ENCODE measurements at places on chromosomes 1 and 21. TPM values are rescaled to one million over a fixed set of nuclear protein-coding genes. Genes with fewer than 3 reads are reported as not detected.

- peaks cover 35% of the 10 kb centered on the region for H3K27me3 ChIP-seq
- peak; percentile 83 for DNase-seq
These were observed 48.0 kb upstream of the SLC19A1 start for GRCh38 chr21:45590246-45590725.

GRCh38 chr21:32141318-32141633 is 137.6 kb downstream of the MIS18A start:
- H3K27ac ChIP-seq = no peak overlapping the region
- H3K4me1 ChIP-seq = no peaks in the 10 kb centered on the region

DNA sequence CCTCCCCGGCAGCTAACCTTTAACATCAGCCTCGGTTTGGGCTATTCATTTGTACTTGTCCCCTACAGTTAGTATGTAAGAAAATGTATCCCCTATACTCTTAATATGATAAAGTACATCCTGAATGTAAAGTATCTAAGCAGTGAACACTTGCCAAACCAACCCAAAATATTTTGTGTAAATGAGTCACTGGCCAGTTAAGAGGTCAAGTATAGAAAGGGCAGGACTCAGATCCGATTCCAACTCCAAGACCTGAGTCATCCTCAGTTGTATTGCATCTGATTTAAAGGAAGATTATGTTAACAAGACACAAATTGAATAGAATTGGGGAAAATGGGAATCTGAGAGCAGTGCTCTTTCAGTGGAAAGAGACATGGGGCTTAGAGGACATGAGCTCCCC is 84.4 kb downstream of the CD58 start:
- H3K4me1 ChIP-seq = peaks cover 12% of the 10 kb centered on the region
- DNase-seq = no peak
- no peaks in the 10 kb centered on the region for H3K27me3 ChIP-seq
- H3K4me3 ChIP-seq = no peak overlapping the region
- H3K27ac ChIP-seq = no peak overlapping the region

The SLAMF6 gene
- total RNA-seq = 10.9 TPM

The LCE1E gene
- total RNA-seq = not detected

The CDCA8 gene
- 29.8 TPM for total RNA-seq

DNA sequence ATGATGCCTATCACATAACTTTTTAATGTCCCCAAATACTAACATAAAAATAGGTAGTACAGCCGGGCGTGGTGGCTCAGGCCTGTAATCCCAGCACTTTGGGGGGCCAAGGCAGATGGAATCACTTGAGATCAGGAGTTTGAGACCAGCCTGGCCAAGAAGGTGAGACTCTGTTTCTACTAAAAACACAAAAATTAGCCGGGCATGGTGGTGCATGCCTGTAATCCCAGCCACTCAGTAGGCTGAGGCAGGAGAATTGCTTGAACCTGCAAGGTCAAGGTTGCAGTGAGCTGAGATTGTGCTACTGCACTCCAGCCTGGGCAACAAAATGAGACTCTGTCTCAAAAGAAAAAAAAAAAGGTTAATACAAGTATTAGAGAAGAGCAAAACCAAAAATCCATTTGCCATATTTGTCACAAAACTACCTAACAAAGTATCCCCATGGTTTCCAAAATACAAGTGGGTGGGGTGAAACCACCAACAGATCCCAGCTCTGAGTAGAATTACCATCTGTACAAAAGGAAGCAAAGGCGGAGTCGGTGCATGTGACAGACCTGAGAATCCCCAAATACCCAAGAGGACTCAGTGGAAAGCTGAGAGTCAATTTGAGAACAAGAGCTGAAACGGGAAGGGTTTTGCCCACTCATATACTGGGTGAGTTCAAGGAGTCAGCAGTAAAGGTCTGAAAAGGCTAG is 113.2 kb downstream of the TOMM20 start:
- peaks cover 15% of the 10 kb centered on the region for H3K36me3 ChIP-seq
- peaks cover 89% of the 10 kb centered on the region for H3K4me1 ChIP-seq
- DNase-seq = peak; percentile 79
- peak overlapping the region; percentile 72 for H3K4me3 ChIP-seq
- no peaks in the 10 kb centered on the region for H3K27me3 ChIP-seq

DNA sequence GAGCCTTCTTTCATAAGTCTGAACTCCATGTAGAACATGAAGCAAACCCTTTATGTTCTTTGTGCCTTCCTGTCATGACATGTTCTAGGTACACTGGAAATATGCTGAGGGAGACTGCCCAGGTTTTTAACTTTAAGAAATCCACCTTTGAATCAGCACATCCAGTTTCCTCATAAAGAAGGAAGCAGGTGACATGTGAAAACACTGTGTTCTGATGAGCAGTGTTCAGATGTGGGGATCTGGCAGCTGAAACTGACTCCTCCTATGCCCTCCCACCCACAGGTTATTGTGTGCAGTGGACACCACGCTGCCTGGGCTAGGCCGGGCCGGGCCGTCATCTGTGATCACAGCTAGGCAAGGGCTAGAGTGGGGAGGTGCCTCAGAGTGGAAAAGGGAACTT is 51.1 kb downstream of the CNN3 start:
- H3K27me3 ChIP-seq = peaks cover 9% of the 10 kb centered on the region
- no peaks in the 10 kb centered on the region for H3K36me3 ChIP-seq
- no peaks in the 10 kb centered on the region for H3K4me1 ChIP-seq

The ZFP69 gene
- 4.3 TPM for total RNA-seq

The TRIM67 gene
- not detected for total RNA-seq

- H3K27ac ChIP-seq = no peak overlapping the region
- no peaks in the 10 kb centered on the region for H3K36me3 ChIP-seq
- no peak overlapping the region for H3K4me3 ChIP-seq
- no peaks in the 10 kb centered on the region for H3K4me1 ChIP-seq
- peak; percentile 67 for DNase-seq
- peaks cover 12% of the 10 kb centered on the region for H3K27me3 ChIP-seq
These were observed 6.7 kb upstream of the HUNK start for GRCh38 chr21:31866077-31866511.

The S100A14 gene
- total RNA-seq = not detected

- H3K4me1 ChIP-seq = peaks cover 21% of the 10 kb centered on the region
- peaks cover 7% of the 10 kb centered on the region for H3K36me3 ChIP-seq
- H3K27ac ChIP-seq = no peak overlapping the region
- DNase-seq = peak; percentile 75
- H3K4me3 ChIP-seq = no peak overlapping the region
These were observed 141.4 kb upstream of the ARHGEF16 start for GRCh38 chr1:3312898-3313575.

The PCP4L1 gene
- 0.31 TPM for total RNA-seq

GRCh38 chr1:195939844-195940243 is 668.4 kb downstream of the KCNT2 start:
- no peaks in the 10 kb centered on the region for H3K4me1 ChIP-seq
- no peak overlapping the region for H3K27ac ChIP-seq
- H3K36me3 ChIP-seq = peaks cover 4% of the 10 kb centered on the region
- H3K27me3 ChIP-seq = no peaks in the 10 kb centered on the region
- no peak overlapping the region for H3K4me3 ChIP-seq

DNA sequence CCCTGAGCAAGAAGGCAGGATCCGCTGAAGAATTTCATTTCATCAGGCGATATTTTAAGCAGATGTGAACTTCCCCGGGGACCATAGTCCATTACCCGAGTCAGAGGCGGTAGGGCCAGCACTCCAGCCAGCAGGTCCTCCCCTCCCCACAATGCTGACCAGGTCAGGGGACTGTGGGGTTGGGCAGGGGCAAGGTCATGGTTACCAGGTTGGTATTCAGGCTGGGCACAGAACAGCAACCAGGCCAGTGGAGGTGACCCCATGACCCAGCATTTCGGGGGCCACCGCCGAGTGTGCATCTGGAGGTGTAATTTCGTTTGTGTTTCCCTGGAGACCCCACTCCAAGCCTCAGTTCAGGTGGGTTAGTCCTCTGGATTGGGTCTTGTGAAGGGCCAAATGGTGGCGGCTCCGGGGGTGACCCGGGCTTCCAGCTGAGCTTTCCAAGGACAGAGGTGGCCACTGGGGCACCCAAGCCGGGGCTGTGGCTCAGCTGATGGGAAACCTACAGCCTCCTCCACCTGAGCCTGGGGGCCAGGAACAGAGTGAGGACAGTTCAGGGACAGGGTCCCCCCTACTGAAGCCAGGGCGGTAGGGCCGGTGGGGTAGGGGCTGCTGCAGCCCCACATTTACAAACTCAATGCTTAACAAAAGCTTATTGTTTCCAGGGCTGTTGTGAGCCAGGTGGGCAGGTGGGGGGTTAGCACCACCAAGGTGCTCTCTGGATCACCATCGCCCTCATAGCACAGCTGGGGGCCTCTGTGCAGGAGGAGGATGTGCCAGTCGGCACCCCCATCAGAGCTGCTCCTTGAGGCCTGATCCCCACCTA is 2.8 kb downstream of the PRDM16 start:
- H3K4me1 ChIP-seq = peaks cover 3% of the 10 kb centered on the region
- H3K27ac ChIP-seq = no peak overlapping the region
- peaks cover 8% of the 10 kb centered on the region for H3K27me3 ChIP-seq
- no peaks in the 10 kb centered on the region for H3K36me3 ChIP-seq
- H3K4me3 ChIP-seq = no peak overlapping the region

Data from natural killer cell treated with Interleukin-12 subunit alpha and Interleukin-12 subunit beta and Interleukin-15 and Interleukin-18, amount 100 ng/mL, for 72 hours (primary cell).